ENCODE measurements at places on chromosomes 1 and 21.
A peak's percentile ranks its signal among the peaks of the same experiment; 100 is the strongest.

GRCh38 chr1:48093696-48094528 lies 96.7 kb upstream of the TRABD2B start:
- peak; percentile 73 for DNase-seq

GRCh38 chr1:1973716-1974642 lies 29.6 kb downstream of the CFAP74 start:
- no peak for DNase-seq

- DNase-seq, result no peak
Observed at GRCh38 chr1:35539824-35540261, 17.4 kb downstream of the KIAA0319L start.

GRCh38 chr1:246742396-246742795 lies 18.2 kb downstream of the SCCPDH start:
- no peak for DNase-seq

DNA sequence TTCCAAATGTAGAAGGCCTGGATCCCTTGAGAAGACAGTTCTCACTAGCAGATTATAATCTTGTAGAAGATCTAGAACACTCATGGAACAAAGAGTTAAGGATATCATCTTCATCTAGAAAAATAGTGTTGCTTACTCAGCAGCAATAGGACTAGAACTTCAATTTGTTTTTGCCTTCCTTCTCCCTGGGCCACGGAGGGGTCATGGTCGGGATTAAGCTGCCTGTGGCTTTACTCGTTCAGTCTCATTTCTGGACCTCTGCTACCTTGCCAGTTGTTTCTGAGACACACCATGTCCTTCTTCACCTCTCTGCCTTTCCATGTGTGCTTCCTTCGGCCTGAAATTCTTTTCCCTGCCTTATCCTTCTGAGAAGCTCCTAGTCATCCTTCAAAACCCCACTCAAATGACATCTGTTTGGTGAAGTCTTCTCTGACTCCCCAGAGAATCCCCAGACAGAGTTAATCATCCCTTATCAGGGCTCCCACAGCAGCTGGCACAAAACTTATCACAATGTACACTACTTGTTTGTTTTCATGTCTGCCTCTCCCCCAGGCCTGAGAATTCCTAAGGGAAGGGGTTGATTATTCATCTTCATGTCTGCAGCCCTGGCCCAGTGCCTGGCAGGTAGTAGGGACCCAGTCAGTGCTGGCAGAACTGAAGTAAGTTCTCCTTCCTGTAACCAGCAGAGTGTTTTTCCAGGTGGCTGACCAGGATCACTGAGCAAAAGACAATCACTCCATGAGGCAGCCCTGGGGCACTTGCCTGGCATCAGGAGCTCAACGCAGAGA lies 15.5 kb upstream of the SNX27 start:
- no peak for DNase-seq

All from stimulated activated CD4-positive, alpha-beta T cell treated with anti-CD3 and anti-CD28 coated beads, Interleukin-4, amount 100 ng/mL, for 1 hour (primary cell).